ENCODE measurements at places on chromosomes 16 and 17.

- DNase-seq, result no peak
Measured at GRCh38 chr17:55062921-55063320, 94.4 kb downstream of the STXBP4 start.

- DNase-seq, result no peak
Measured at GRCh38 chr17:81738801-81739393, 26.8 kb downstream of the SLC25A10 start.

DNA sequence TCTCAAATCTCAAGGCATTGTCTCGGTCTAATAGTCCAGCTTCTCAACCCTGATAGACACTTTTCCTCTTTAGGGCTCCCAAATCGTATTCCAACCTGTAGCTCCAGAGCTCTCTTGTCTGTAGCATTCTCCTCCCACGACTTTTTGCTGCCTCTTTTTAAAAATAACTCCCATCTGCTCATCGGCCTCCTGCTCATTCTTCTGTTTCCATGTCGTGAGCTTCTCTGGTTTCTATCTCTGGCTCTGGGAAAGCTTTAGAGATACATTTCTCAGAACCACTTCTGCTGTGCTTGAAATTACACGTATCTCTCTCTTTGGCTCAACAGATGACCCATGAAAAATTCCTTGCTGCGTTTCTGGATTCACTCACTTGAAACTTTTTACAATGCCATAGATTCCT, 609.6 kb upstream of the C16orf82 start:
- no peak for DNase-seq

GRCh38 chr16:57045694-57046381, 46.5 kb upstream of the CPNE2 start:
- DNase-seq, result peak; percentile 28

- no peak for DNase-seq
Measured at GRCh38 chr16:27799896-27800295, 250.0 kb downstream of the KATNIP start.

DNA sequence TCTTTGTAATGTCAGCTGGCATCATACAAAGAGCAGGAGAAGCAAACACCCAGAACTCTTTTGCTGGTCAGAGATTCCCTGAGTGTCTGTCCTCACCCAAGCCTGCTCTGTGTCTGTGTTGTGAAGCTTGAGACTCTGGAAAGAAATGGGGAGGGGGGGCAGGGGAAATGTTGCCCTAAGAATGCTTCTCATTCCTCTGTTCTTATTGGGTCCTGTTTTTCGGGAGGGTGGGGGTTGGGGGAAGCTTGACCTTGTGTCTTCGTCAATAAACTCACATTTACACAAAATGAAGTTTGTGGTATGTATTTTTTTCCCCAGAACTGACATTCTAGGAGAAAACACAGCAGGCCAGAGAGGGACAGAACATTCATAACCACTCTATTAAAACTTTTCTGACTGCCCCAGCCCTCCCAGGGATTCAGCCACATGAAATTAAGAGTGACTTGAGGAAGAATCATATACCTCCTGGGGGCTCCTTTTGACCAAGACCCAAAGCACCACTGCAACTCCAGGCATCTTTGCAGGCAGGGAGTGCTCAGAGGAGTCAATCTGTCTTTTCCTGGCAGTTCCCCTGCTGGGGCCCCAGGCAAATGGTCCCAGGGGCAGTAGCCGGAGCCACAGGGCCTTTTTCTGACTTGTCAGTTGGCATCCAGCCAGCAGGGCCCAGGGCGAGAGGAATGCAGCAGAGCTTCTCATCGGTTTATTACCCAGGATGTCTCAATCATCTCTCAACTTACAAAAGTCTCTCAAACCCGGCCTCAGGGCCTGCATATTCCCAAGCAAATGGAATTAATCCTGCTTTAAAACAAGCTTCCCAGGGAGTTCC, 5.1 kb upstream of the RASL10B start:
- DNase-seq, result no peak

DNA sequence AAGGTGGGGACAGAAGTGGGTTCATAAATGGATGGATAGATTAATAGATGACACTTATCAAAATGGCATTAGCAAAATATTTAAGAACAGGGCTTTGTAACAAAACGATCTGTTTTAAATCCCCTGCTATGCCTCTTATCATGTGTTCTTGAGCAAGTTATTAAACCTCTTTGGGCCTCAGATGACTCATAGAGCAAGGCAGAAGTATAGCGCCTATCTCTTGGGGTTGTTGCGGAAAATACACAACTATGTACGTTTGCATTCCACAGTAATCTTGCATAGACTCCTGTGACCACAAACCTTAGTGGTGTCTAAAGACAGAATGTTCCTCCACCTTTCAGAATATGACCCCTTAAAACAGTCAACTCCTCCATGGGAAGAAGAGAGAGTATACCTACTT, 116.8 kb downstream of the CDYL2 start:
- no peak for DNase-seq

GRCh38 chr16:31718998-31719397, 154.6 kb upstream of the ZNF267 start:
- no peak for DNase-seq

DNA sequence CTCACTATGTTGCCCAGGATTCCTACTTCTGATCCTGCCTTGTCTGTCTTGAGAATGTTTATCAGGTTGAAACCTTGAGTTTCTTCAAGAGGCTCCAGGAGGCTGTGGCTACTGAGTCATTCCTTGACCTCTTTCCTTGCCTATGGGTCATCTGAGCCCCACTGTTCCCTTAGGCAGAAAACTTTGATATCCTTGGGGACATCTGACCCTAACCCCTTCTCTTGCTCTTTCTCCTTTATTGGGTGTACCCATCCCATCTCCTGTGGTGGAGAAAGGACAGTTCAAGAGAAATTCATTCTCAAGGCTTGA, 12.5 kb downstream of the ARL4D start:
- DNase-seq, result no peak

GRCh38 chr17:81328489-81328888, 33.4 kb upstream of the SLC38A10 start:
- no peak for DNase-seq

- DNase-seq, result no peak
Measured at GRCh38 chr17:40323391-40324381, 14.7 kb downstream of the RARA start.

DNA sequence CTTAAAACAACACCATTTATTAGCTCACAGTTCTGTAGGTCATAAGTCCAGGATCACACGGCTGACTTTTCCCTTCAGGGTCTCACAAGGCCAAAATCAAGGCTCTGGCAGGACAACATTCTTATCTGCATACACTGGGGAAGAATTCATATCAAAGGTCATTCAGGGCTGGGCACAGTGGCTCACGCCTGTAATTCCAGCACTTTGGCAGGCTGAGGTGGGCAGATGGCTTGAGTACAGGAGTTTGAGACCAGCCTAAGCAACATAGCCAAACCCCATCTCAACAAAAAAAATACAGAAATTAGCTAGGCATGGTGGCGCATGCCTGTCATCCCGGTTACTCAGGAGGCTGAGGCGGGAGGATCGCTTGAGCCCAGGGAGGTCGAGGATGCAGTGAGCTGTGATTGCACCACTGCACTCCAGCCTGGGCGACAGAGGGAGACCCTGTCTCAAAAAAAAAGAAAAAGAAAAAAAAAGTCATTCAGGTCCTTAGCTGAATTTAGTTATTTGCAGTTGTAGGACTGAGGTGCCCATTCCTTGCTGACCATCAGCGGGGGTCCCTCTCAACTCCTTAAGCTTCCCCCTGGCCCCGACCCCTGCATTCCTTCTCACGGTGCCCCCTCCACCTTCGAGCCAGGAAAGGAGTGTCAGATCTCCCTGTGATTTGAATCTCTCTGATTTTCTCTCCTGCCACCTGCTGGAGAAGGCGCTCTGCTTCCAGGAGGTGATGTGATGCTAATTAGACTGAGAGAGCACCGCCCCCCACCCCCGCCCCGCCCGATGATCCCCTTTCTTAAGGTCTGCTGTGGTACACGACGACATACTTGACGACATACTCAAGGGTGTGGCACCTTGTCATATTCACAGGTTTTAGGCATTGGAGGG, 91.8 kb upstream of the CLEC18A start:
- DNase-seq, result no peak

DNA sequence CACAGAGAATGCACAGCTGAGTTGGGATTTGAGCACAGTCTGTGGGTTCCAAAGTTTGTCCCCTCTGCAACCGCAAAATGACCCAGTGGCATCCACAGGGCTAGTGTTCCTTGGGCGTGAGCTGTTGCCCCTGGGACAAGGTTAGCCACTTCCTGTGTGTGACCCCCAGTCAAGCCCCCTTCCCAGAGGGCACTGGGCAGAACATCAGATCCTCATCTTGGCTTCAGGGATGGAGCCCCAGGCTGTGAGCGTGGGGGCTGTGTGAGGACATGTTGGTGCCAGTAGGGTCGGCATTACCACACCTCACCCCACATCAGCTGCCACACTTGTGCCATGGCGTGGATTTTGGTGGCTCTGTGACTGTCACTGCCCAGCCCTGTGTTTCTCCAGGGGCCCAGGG, 55.3 kb downstream of the USP22 start:
- DNase-seq, result no peak

DNA sequence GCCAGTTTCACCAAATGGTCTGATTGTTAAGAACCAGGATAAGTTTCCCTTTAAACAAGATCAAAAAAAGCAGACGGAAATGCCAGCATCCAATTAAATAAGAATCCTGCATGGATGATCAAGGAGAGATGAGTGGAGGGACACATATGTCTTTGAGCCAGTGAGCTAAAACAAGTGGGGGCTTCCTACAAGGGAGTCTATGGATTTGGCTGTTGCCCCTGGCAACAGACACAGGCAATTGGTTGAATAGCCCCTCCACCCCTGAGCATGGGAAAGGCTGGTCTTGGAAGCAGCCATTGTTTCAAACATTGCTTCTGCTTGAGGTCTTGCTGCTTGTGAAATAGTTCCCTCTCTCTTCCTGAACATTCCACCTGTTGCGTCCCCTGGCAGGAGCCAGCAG, 374.7 kb upstream of the ERCC4 start:
- no peak for DNase-seq

DNA sequence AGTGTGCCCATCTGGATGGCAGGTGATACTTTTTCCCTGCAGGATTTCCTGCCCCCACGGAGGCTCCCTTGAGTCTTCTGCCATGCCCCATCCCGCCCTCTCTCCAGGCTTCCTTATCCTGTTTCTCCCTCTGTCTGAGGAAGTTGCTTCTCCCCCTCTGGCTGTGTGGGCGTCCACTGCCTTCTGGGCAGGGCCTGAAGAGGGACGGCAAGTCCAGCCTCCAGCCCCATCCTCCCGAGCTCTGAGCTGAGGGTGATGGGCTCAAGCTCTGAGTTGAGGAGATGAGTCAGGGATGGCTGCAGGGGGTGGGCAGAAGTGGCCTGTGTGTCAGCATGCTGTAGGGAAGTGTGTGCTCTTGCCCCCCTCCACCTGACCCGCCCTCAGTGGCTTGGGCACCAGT, 14.2 kb upstream of the RAP1GAP2 start:
- DNase-seq, result no peak

GRCh38 chr16:2478279-2478678, 3.4 kb downstream of the TBC1D24 start:
- DNase-seq, result no peak

DNA sequence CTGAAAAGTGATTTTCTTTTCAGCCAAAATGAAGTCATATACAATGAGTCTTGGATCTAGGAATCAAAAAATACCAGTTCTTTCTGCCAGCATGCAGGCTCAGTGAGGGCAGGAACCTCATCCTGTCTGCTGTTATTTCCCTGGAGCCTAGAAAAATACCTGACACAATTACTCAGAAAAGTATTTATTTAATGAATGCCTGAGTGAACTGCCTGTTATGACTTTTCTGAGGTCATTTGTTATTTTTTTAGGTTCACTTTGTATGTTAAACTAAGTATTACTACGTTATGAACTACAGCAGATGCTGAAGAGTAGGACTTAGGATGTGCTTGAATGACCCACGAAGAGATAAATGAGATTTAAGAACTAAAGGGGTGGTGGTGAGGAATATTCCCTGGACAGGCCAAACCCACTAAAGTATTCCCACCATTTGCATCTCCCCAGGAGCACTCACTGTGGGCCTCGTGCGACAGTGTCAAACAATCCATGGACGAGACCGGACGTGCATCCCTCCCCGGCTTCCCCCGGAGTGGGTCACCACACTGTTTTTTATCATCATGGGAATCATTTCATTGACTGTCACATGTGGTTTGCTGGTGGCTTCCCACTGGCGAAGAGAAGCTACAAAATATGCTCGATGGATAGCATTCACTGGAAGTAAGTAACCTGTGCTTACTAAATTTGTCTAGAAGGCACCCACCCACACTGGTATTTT, 17.1 kb upstream of the VWA3A start:
- DNase-seq, result no peak

GRCh38 chr17:82843904-82844680, 4.3 kb upstream of the ZNF750 start:
- no peak for DNase-seq

- no peak for DNase-seq
Measured at GRCh38 chr17:80187090-80187489, 17.3 kb downstream of the CARD14 start.

DNA sequence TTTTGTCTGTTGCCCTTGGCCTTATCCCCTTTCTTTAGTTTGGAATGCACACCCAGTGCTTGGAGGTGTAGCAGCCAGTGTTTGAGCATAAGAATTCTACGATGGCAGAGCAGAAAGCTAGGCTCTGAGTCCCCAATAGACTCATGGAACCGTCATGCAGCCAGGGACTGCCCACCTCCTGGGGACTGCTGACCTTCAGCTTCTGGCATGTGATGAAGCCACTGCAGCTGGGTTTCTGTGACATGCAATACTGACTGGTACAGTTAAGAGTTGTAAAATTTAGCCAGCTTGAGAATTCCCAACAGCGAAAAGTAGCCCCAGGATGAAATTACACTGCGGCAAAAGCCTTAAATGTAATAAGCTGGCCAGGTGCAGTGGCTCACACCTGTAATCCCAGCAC, 9.0 kb upstream of the MAP3K14 start:
- DNase-seq, result no peak

GRCh38 chr17:67051837-67052236, 7.5 kb downstream of the CACNG1 start:
- no peak for DNase-seq

DNA sequence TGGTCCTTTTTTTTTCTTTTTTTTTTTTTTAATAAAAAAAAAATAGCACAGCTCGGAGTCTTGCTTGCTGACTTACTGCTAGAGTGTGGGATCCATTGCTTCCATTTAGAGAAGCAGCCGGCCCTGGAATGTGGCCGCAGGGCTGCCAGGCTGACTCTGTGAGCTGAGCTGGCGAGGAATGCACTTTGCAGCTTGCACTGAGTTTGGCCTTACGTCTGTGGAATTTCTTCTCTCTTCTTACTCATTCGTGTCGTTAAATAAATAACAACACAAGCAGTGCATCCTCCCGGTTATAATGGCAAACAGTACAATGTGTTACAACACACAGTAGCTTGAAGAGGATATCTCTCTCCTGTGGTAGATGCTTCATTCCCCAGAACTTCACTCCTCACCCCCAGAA, 69.2 kb downstream of the PRKCB start:
- DNase-seq, result no peak
